ENCODE measurements at places on chromosomes 11 and 22.

- DNase-seq = peak; percentile 45
Observed at GRCh38 chr11:48055292-48056132, 75.2 kb downstream of the PTPRJ start.

DNA sequence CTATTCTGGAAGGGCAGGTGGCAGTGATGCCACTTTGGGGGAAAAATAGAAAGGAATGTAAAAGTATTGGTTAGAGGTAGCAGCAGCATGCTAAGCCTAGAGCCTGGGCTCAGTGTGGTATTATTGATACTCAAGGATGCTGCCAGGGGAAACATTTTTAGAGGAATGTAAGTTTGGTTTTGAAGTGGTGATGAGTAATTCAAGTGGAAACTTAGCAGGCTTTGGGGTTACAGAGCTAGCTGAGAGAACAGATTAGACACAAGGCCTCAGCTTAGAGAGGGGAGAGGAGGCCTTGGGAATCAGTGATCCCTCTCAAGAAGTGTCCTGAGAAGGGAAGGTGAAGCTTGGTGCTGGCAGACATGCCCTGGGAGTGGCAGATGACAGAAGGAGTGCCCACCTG is 32.9 kb upstream of the DDI1 start:
- no peak for DNase-seq

DNA sequence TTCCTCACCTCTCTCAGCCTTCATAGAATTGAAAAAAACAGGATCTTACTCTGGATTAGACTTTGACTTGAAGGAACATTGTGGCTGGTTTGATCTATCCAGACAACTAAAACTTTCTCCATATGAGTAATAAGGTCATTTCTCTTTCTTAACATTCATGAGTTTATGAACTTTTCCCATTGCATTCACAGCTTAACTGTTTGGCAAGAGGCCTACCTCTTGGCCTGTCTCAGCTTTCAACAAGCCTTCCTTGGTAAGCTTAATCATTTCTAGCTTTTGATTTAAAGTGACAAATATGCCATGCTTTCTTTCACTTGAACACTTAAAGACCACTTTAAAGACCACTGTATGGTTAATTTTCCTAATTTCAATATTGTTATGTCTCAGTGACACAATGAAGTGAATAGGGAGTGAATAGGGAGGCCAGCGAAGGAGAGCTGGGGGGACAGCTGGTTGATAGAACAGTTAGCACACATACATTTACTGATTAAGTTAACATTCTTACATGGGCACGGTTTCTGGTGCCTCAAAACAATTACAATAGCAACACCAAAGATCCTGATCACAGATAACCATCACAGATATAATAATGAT is 17.0 kb downstream of the IMMP1L start:
- DNase-seq = no peak

- no peak for DNase-seq
Observed at GRCh38 chr11:28257761-28258160, 149.6 kb downstream of the METTL15 start.

GRCh38 chr11:32385998-32386397 is 49.3 kb downstream of the WT1 start:
- DNase-seq = no peak

- DNase-seq = no peak
Observed at GRCh38 chr22:43109921-43110443, 568 bp upstream of the BIK start.

Data from T-helper 22 cell (primary cell).